ENCODE measurements at places on chromosomes 6 and 20.

- no peak overlapping the region for H3K27ac ChIP-seq
- H3K36me3 ChIP-seq: no peaks in the 10 kb centered on the region
- DNase-seq: no peak
- no peak overlapping the region for H3K4me3 ChIP-seq
- no peaks in the 10 kb centered on the region for H3K4me1 ChIP-seq
- peaks cover 8% of the 10 kb centered on the region for H3K27me3 ChIP-seq
Measured at GRCh38 chr6:36150283-36150682, 20.0 kb downstream of the MAPK13 start.

- peaks cover 10% of the 10 kb centered on the region for H3K36me3 ChIP-seq
- no peaks in the 10 kb centered on the region for H3K27me3 ChIP-seq
- no peaks in the 10 kb centered on the region for H3K4me1 ChIP-seq
- no peak overlapping the region for H3K4me3 ChIP-seq
- DNase-seq: no peak
- H3K27ac ChIP-seq: no peak overlapping the region
Measured at GRCh38 chr6:130274007-130274406, 51.3 kb upstream of the SAMD3 start.

DNA sequence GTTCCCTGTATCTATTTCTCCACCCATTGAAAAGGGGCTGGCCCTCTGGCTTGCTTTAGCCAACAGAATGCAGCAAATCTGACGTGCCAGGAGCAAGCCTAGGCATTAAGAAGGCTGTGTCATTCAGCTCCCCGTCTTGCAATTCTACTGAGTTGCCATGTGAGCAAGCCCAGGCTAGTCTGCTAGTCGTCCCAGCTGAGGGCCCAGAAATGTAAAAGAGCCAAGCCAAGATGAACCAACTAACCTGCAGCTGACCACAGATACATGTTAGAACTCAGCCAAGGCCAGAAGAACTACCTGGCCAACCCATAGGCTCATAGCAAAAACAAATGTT, 30.1 kb downstream of the PREP start:
- H3K4me1 ChIP-seq: no peaks in the 10 kb centered on the region
- no peak overlapping the region for H3K27ac ChIP-seq
- H3K27me3 ChIP-seq: no peaks in the 10 kb centered on the region
- H3K36me3 ChIP-seq: peaks cover 56% of the 10 kb centered on the region
- DNase-seq: no peak

DNA sequence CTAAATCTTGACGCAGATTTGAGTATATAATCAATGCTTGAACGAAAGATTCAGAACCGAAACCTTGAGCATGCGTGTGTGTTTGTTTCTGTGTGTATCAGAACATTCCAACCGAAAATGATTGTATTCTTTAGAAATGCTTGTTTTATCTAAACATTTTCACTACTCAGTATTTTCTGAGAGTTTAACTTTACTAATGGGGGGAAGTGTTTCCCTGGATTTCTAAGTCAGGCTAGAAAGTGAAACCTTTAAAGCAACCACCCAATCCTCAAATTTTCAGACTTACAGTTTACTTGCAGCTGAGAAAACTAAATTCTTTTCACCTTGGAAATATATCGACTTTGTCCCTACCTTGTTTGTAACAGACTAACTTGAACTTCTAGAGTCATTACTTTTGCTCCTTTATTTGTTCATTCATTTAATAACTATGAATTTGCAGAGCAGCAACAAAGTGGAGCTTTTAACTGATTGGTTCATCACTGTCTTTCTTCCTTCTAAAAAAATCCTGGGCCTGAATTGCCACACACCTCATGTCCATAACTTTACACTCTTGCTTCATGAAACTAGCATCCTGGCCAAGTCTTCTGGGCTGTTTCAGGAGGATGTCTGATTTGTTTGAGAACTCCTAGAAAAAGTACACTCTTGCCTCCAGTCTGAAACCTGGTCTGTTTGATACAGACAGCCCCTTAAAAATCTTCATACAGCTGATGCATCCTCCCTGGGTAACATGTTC, 77.8 kb upstream of the XRN2 start:
- H3K27ac ChIP-seq: no peak overlapping the region
- no peak for DNase-seq
- H3K4me1 ChIP-seq: no peaks in the 10 kb centered on the region
- H3K27me3 ChIP-seq: peaks cover 5% of the 10 kb centered on the region
- no peak overlapping the region for H3K4me3 ChIP-seq

DNA sequence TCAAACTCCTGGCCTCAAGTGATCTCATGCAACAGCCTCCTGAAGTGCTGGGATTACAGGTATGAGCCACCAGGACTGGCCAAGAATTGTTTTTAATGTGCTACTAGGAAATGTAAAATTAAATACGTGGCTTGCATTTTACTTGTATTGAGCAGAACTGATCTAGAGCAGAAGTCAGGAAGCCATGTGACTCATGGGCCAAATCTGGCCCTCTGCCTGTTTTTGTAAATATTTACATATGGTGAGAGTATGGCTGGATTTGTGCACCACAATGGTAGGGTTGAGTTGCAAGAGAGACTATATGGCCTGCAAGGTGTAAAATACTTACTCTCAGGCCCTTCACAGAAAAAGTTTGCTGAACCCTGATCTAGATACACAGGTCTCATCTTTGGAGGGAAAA, 75.8 kb downstream of the LAMP5 start:
- H3K4me3 ChIP-seq: no peak overlapping the region
- no peak overlapping the region for H3K27ac ChIP-seq
- no peak for DNase-seq
- H3K27me3 ChIP-seq: peaks cover 3% of the 10 kb centered on the region
- H3K4me1 ChIP-seq: no peaks in the 10 kb centered on the region

DNA sequence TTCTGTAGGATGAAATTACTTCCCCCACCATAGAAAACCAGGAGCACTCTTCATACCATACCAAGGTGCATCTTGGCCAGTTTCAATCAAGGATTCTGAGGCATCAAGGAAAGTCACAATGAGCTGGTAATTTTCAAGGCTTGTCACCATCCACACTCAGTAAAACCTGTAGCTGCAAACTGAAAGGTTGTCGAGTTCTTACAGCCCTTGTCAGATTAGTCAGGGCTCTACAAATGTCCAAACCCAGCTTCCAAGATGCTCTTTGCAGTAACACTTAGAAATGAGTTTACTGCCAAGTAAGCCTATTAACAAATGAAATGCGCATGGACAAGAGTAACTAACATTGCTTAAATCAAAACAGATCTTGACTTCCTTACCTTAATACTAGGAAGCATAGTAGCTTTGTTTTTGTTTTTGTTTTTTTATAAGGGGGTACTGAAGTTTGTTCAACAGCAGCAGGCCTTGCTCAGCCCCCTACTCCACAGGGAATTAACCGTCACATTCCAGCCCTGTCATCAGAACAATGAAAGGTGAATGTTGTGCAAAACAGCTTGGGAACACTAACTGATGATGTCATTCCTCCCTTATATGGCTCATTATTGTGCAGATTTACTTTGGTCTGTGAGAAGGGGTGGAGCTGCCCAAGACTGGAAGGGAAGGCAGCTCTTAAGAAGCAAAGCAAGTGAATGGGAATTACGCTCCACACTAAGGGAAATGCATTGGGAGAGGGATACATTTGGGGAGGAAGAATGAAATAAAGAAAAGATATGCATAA, 49.9 kb upstream of the TMEM30A start:
- H3K4me3 ChIP-seq: no peak overlapping the region
- peaks cover 6% of the 10 kb centered on the region for H3K27me3 ChIP-seq
- peaks cover 19% of the 10 kb centered on the region for H3K4me1 ChIP-seq
- DNase-seq: peak; percentile 18
- H3K27ac ChIP-seq: peak overlapping the region; percentile 47
- no peaks in the 10 kb centered on the region for H3K36me3 ChIP-seq

DNA sequence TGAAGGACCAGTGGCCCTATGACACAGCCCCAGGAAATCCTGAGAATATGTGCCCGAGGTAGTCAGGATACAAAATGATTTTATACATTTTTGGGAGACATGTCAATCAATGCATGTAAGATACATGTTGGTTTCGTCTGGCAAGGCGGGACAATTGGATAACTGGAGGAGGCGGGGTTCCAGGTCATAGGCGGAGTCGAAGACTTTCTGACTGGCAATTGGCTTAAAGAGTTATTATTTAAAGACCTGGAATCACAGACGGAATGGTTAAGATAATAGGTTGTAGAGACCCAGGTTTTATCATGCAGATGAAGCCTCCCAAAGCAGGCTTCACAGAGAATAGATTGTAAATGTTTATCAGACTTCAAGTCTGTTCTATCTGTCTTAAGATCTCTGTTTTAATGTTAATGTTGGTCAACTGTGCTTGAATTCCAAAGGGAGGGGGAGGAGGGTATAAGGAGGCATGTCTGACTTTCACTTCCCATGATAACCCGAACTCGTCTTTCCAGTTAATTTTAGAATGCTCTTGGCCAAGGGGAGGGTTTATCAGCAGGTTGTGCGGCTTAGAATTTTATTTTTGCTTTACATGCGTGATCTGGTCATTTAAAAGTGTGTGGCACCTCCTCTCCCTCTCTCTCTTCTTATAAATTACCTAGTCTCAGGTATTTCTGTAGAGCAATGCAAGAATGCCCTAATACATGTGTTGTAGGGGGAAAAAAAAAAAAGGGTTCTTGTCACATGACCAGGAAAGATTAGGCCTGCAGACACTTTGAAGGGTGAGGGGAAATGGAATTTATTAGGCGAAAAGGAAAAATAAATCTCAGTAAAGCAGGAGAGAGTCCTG, 230.7 kb downstream of the NFATC2 start:
- H3K27ac ChIP-seq: no peak overlapping the region
- no peak overlapping the region for H3K4me3 ChIP-seq
- no peak for DNase-seq
- peaks cover 11% of the 10 kb centered on the region for H3K4me1 ChIP-seq
- H3K27me3 ChIP-seq: peaks cover 22% of the 10 kb centered on the region

GRCh38 chr6:136137008-136137692, 113.0 kb downstream of the MTFR2 start:
- no peaks in the 10 kb centered on the region for H3K27me3 ChIP-seq
- no peak overlapping the region for H3K27ac ChIP-seq
- peaks cover 28% of the 10 kb centered on the region for H3K4me1 ChIP-seq
- no peak overlapping the region for H3K4me3 ChIP-seq
- peaks cover 6% of the 10 kb centered on the region for H3K36me3 ChIP-seq

- no peak overlapping the region for H3K27ac ChIP-seq
- peaks cover 38% of the 10 kb centered on the region for H3K4me1 ChIP-seq
- no peak for DNase-seq
- peaks cover 2% of the 10 kb centered on the region for H3K27me3 ChIP-seq
- peaks cover 61% of the 10 kb centered on the region for H3K36me3 ChIP-seq
Measured at GRCh38 chr20:53579266-53579580, 14.4 kb downstream of the ZNF217 start.

DNA sequence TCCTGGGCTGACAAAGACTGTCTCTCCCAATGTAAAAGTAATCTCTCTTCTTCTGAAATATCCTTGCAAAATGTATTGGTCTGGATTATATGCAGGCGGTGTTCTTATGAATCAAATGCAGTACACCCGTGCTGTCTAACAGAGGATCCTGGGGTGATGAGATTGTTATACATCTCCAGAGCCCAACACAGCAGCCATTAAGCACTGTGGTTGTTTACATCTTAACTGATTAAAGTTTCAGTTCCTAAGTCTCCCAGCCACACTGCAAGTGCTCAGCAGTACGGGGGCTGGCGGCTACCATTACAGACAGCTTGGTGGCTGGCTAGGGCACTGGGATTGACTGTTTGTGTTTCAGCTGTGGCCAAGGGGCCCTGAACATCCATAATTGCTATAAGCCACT, 7.0 kb downstream of the UNC93A start:
- no peak overlapping the region for H3K27ac ChIP-seq
- H3K4me3 ChIP-seq: no peak overlapping the region
- H3K36me3 ChIP-seq: peaks cover 8% of the 10 kb centered on the region
- no peaks in the 10 kb centered on the region for H3K4me1 ChIP-seq

DNA sequence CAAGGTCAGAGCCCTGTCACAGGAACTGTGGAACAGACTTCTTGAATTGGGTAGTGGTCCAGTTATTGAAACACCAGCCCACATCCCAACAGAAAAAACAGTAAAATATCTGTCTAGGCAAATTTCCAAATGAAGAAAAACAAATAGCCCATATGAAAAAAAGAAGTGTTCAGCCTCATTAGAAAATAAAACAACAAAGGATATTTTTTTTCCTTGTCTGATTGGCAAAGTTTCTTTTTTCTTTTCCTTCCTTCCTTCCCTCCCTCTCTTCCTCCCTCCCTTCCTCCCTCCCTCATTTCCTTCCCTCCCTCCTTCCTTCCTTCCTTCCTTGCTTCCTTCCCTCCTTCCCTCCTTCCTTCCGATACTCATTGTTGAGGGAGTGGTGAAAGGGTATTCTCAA, 20.6 kb upstream of the RIMS4 start:
- H3K27ac ChIP-seq: no peak overlapping the region
- H3K4me3 ChIP-seq: no peak overlapping the region
- no peak for DNase-seq
- no peaks in the 10 kb centered on the region for H3K36me3 ChIP-seq
- peaks cover 7% of the 10 kb centered on the region for H3K4me1 ChIP-seq

GRCh38 chr20:4192378-4193068, 177.2 kb upstream of the RNF24 start:
- no peak for DNase-seq
- H3K36me3 ChIP-seq: no peaks in the 10 kb centered on the region
- H3K4me3 ChIP-seq: no peak overlapping the region
- peaks cover 14% of the 10 kb centered on the region for H3K27me3 ChIP-seq
- H3K27ac ChIP-seq: no peak overlapping the region
- peaks cover 16% of the 10 kb centered on the region for H3K4me1 ChIP-seq

- H3K27me3 ChIP-seq: peaks cover 2% of the 10 kb centered on the region
- H3K4me3 ChIP-seq: no peak overlapping the region
- peaks cover 21% of the 10 kb centered on the region for H3K36me3 ChIP-seq
- DNase-seq: no peak
Measured at GRCh38 chr6:37316071-37316470, 37.7 kb upstream of the RNF8 start.

DNA sequence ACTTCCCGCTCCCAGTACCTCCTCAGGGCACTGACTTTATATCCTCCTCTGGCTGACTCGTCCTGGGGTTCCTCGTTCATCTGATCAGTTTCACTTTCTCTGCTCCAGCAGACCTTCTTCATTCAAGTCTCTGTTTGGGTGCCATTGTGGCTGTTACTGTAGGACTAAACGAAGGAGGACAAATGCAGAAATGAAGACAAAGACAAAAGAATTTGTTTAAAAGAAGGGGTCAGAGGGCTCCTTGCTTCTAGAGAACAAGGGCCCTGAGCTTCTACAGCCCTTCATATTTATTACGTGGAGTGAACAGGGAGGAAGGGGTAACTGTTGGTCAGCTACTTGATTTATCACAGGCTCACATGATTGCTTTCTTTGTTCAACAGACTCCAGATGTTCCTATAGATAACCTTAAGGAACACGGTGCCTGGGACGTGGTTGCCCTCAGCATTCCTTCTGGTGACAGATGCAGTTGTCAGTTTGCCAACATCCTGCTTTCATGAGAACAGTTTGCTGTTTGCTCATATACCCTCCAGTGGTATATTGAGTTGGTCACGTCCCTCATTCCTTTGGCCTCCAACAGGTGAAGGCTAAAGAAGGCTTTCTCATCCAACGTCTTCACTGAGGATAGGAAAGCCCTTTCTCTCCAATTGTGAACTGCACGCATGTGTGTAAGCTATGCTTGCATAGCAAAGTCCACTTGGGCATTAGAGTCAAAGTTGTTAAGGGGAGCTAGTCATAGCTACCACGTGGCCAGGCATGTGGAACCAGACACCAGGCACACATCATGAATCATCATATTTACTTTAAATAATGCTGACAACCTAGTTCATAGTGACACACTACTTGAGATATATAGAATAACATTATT, 69.1 kb upstream of the BTN3A2 start:
- no peaks in the 10 kb centered on the region for H3K36me3 ChIP-seq
- peaks cover 35% of the 10 kb centered on the region for H3K4me1 ChIP-seq
- peak overlapping the region; percentile 27 for H3K27ac ChIP-seq
- DNase-seq: no peak

- H3K4me1 ChIP-seq: peaks cover 27% of the 10 kb centered on the region
- DNase-seq: no peak
- H3K27me3 ChIP-seq: peaks cover 5% of the 10 kb centered on the region
- H3K36me3 ChIP-seq: peaks cover 22% of the 10 kb centered on the region
- H3K4me3 ChIP-seq: no peak overlapping the region
Measured at GRCh38 chr6:165615636-165616035, 47.4 kb downstream of the PDE10A start.

Measured in nephron progenitor cell (in vitro differentiated cells).